Activated CD4-positive, alpha-beta T cell treated with anti-CD3 and anti-CD28 coated beads for 48 hours (primary cell): ENCODE measurements at places on chromosomes 11 and 22.

DNA sequence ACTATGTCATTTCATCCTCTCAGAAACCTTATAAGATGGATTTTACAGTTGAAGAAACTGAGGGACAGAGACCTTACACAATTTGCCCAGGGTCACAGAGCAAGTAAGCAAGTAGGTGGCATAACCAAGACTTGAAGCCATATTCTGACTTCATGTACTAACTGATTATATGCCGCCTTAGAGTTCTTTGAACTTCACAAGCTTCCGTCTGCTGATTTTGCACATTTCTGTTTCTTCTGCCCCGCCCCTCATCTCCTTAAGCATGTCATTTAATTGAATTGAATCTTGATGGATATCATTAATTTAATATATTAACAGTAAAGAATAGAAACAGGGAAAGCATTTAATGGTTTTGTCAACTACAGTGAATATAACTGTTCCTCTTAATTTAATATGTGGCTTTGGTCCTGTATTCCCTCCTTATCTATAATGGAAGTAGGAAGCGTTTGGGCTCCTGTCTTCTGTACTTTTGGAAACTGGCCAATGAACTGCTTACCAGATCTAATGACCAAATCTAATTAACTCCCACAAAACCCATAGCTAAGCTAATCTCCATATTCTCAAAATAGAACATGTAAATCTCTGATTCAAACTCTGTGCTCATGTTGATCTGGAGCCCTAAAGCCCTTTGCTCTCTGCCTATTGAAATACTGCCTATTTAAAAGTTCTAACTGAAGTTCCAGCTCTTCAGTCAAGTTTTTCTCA is 30.4 kb downstream of the SIK2 start:
- DNase-seq, result no peak

GRCh38 chr22:46068593-46069491 is 81.5 kb upstream of the PPARA start:
- DNase-seq, result peak; percentile 23

DNA sequence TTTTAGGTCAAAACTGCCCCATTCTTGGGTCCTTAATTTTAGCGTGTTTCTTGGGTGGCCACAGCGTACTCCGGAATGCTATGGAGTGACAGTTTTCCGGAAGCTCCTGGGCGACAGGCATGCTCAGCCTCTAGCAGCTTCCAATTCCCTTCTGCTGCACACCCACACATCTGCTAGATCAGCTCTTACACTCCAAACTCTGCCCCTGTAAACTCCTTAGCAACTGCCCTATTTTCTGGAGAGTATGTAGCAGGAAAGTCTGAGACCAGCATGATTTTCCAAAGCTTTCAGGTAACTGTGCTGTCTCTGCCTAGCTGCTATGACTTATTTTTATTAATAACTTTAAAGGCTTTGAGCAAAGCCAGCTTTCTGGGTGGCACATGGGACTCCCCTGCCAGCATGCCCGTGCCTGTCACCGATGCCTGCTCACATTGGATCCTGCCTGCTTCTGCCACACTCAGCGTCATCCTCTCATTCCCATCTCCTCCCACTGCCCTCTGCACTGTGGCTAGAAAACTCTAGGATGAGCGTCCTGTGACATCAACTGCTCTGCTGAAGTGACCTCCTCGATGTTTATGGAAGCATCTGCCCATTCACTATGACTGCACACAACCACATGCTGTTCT is 17.3 kb downstream of the TOLLIP start:
- no peak for DNase-seq

DNA sequence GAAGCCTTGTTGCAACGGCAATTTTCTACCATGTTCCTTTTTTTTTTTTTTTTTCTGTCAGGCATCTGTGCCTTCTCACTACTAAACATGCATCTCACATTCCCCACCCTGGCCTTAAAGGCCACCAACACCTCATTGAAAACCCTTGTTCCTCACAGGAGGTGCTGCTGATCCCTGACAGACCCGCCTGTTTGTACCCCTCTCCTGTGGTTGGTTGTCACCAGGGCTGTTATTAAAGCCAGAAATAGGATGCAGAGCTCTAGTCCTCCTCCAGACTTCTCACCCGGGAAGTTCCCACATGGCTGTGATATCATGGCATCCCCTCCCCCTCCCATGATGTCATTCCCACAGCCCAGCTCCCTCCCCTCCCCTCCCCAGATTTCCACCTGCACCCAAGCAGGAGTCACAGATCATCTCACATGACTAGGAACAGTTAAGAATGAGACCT is 302.8 kb upstream of the NCAM1 start:
- DNase-seq, result no peak

DNA sequence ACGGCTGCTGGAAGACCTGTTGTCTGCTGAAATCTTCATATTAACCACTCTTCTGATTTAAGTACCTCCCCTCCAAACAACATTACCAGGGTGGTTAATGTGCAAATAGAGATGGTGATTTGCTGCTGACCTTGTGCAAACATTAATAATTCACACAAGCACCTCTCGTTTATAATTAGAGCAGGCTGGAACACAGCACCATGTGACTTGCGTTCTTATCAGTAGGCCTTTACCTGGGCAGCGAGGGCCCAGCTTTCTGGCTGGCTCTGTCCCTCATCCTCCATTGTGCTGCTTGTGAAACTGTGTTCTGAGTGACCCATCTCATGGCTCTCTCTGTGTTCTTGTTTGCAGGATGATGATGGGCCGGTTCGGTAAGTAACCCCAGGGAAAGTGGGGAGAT is 41.0 kb upstream of the PARVG start:
- no peak for DNase-seq

GRCh38 chr11:46912526-46913150 is 5.7 kb downstream of the LRP4 start:
- no peak for DNase-seq

GRCh38 chr11:107605061-107606006 is 14.4 kb downstream of the ELMOD1 start:
- DNase-seq, result no peak

GRCh38 chr11:119699227-119699626 is 29.8 kb downstream of the NECTIN1 start:
- DNase-seq, result no peak

DNA sequence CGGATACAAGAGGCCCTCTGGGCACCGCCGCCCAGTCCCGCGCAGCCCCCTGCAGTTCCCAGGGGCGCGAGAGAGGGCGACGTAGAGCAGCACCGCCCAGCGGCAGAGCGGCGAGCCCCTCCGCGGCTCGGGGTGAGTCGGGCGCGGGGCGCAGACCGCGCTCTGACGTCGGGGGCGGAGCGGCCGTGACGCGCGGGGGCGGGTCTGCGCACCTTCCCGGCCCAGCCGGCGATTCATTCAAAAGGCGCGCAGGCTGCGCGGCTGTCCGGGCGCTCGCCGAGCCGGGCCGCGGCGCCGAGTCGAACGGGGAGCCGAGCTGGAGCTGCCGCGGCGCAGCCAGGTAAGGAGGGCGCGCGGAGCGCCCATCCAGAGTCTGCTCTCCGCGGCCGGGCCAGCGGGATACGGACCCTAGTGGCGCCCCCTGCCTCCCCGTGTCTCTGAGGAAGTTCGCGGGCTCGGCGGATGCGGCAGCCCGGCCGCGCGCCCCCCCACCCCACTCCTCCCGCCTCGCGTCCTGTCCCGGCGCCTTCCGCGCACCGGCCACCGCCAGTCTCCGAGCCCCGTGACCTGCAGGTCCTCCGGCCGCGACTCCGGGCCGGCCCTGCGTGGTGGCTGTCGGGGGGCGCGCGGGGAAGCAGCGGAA is at the start of gene RELT:
Gene RELT (plus strand): TSS at position 240 of the 643 bp plus-strand sequence. CDS start 12,738 bp downstream, outside the sequence.
- peak; percentile 94 for DNase-seq

GRCh38 chr11:4932751-4933150 is 8.6 kb upstream of the OR51G1 start:
- DNase-seq, result no peak

GRCh38 chr11:11076879-11077278 is 219.0 kb upstream of the ZBED5 start:
- DNase-seq, result no peak

GRCh38 chr22:39474351-39475111 is 17.7 kb downstream of the MGAT3 start:
- no peak for DNase-seq

GRCh38 chr11:48091426-48092102 is 111.2 kb downstream of the PTPRJ start:
- no peak for DNase-seq

DNA sequence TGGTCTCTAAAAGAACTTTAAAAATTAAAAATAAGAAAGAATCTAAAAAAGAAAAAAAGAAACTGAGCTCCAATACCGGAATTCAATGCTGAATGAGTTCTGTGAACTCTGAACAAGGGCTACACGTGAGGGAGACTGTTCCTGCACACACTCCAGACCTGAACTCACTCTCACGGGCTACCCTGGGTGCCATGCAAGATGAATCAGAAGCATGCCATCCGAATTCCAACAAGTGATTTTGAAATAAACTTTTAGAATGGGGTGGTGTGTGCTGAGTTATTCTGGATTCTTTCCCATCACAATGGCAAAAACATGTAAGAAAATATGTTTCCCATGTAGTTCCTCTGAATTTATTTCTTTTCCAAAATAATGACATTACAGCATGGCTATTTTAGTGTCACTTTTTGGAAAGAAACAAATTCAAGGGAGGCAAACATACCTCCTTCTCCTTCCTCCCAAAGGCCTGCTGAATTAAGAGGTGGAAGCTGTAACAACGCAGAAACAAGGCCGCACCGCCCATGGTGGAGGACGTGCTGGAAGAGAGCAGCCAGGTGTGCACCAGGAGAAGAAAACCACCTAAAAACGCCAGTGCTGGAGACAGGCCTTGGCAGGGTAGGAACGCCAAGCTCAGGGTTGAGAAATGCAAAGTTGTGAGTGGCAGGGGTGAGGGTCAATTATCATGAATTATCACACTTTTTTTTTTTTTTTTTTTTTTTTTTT is 63.2 kb upstream of the ARFGAP3 start:
- DNase-seq, result no peak

DNA sequence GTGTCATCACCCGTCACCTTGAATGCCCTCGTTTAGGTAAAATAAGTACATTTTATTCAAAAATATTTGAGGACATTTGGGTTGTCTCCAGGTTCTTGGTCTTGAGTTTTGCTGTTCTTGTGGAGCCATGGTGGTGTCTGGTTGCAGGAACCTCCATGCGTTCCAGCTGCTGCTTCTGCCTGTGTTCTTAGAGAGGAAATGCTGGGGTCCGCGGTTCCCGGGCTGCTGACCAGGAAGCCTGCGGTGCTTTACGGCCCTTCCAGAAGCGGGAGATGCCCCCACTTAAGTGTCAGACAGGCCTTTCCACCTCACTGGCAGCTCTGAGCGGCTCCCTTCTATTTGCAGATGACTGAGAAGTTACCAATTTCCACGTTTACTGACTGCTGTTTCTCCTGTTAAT is 66.8 kb downstream of the LRP5 start:
- DNase-seq, result no peak

- DNase-seq, result no peak
Observed at GRCh38 chr11:65491614-65492386, 7.0 kb upstream of the MALAT1 start.

DNA sequence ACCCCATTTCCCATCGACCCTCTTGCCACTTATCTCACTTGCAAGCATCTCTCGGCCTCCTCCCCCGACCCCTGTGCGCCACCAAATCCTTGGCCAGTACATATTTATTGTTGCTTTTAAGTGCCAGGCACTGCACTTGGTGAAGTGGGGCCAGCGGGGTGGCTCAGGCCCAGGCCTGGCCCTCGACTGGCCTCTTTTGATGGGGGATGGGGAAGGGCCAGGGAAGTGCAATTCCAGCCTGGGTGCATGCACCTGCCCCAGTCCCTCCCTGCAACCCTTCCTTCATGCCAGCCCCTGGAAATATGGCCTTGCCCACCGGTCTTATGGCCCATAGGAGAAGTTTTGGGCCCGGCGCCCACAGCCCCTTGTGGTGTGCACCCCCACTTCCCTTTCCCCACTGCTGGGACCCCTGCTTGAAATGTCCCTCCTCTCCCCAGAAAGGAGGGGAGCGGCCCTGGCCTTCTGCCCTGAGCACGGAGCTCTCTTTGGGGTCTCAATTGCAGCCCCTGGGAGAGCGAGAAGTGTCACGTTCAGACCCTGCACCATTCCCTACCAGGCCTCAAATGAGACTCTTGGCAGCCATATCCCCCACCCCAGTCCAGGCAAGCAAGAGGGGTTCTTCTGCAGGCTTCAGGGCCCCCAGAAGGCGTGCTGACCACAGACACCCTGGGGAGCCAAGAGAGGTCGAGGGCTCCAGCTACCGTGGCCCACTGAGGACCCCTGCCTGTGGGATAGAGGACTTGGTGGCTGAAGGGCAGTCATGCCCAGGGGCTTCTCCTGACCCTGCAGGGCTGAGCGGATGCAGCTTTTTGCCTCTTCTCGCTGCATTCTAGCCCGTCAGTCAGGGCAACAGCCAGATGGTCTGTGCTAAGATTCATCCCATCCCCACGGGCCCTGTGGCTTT is 961 bp downstream of the SUSD2 start:
- DNase-seq, result no peak

GRCh38 chr11:14029440-14029839 is 66.9 kb downstream of the SPON1 start:
- no peak for DNase-seq

DNA sequence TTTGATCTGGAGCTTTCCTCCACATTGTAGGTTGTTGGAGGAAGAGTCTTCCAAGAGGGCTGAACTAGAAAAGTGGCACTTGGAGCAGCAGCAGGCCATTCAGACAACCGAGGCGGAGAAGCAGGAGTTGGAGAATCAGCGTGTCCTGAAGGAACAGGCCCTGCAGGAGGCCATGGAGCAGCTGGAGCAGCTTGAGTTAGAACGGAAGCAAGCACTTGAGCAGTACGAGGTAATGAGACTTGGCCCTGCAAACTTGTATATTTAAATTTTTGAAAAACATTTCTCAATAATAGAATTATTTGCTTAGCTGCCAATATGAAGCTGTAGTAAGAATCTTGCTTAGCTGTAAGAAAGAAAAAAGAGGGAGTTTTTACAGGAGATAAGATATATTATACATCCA is 84.0 kb downstream of the SWAP70 start:
- DNase-seq, result no peak
